ENCODE measurements at places on chromosomes 4 and X. TPM values are rescaled to one million over a fixed set of nuclear protein-coding genes. Genes with fewer than 3 reads are reported as not detected.

RIBC1 gene
- total RNA-seq = 1.6 TPM

GRCh38 chr4:53919535-53919934 is 144.9 kb downstream of the CHIC2 start:
- DNase-seq = no peak

GRCh38 chr4:8350352-8350751 is 80.8 kb downstream of the HTRA3 start:
- no peak for DNase-seq

DNA sequence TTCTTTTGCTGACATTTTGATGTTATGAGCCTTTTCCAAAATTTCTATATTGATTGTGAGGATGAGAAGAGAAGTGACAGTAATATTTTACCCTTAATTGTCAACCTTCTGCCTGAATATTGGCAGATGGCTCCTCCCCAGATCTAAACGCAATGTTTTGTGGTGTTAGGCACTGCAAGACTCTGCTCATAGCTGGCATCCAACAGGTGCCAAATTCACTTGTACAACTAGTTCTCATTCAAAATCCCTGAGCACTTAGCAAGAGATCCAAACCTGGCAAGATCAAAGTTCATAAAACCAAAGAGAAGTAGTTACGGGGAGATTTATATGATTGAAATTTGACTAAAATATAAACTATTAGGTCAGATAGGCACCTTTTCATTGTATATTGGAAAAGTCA is 901.7 kb upstream of the INTU start:
- no peak for DNase-seq

GRCh38 chrX:118496763-118497079 is 1.1 kb downstream of the DOCK11 start:
- DNase-seq = no peak

DNA sequence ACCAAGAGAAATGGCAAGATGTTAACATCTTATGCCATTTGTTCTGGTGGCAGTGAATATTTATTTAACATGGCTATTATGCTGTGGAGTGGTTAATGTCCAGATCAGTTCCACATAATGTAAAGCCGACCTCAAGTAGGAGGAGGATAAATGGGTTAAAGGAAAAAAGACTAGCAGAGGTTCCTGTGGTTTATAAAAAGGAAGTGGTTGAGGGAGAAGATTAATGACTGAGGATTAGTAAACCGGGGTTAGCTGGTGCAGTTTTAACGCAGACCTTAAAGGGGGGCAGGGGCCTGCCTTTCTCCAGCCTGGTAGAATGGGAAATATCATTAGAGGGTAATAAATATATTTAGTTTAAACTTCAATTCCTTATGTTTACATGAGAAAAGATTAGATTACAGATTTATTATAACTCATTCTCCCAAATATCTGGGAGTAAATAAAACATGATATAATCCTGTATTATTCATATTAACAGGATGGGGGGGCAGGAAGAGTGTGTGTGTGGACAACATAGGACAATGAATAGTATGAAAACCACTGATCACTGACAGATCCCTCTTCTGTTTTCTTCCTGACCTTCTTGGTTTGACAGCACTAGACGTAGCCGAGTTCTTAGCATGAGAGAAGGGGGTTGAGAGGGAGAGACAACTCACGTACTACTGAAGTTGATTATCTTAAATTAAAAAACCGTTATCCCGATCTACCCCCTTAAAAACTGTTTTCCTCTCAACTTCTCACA is 124.1 kb upstream of the LIMCH1 start:
- peak; percentile 71 for DNase-seq

DNA sequence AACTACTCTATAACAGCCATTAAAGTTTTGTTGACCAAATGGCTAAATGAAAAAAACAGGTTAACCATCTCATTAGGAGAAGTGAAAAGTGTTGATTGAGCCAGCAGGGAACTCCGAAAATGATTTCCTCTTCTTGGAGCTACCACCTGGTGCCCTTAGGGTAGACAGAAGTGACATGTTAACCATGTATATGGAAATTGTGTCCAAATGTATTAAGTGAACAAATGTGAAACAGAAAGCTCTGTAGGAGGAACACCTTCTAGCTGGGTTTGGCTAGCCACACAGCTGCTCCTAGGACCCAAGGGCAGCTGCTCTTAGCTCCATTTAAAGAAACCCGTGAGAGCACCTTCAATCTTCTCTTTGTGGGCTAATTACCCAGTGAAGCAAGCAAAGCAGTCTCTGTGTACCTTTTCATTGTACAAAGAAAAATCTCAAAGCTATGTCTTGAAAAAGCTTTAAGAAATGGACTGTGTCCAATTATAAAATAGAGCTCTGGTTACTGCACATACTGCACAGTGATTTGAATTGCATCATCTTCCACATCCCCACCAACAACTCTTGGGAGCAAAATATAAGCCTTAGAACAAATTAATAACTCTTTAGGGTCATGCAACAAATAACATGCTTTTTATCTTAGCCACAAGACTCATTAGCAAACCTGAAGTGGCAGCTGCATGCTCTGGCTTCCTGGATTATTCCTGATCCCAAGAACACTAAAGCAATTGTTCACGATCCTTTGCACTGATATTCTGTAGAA is 59.2 kb upstream of the PARM1 start:
- no peak for DNase-seq

- DNase-seq = no peak
Measured at GRCh38 chr4:3406431-3406830, 35.3 kb upstream of the HGFAC start.

DNA sequence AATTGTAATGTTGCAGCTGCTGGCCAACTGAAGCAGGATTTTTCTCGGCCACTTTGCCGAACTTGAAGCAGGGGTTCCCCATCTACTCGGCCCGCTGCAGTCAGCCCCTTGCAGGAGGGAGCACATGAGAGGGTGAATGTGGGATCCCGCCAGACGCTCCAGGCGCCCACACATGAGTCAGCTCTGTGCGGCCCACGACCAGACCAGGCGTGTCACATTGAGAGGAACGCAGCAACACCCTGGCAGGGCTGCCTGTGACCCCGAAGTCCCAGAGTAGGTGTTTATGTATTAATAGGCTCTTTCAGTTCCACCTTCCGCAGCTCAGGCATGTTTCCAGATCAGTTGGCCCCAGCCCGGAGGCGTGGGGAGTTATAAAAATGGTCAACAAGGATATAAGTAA is 344.7 kb upstream of the PABPC4L start:
- no peak for DNase-seq

DNA sequence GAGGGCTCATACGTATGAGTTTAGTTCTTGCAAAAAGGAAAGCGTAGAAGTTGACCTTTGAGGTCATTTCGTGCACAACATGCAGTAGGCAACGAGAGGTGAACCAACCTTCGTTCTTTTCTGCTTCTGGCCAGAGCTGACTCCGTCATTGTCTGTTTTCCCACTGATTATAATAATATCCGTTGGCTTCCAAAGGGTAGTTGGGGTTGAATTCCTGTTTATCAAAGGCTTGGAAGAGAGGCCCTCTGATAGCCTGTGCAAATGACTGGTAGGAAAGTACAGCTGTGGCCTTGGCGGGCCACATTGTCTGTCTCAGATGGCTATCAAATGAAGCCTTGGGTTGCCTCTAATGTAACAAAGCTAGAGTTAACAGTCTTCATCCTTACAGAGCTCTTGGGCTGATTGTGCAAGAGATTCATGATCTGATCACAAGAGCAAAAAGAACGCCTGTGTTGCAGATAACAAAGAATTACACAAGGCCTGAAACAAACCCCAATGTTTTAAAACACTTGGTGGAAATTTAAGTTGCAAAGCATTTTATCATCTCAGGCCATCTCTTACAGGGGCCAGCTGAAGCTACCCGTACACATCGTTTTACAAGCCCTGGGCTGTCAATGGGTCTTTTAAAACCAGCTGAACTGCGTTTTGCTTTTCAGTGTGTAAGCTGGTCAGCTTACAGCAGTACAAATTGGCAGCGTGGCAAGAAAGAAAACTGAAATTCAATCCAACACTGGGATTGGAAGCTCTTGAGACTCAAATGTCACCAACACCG is 46.1 kb upstream of the FAM9C start:
- no peak for DNase-seq

DNA sequence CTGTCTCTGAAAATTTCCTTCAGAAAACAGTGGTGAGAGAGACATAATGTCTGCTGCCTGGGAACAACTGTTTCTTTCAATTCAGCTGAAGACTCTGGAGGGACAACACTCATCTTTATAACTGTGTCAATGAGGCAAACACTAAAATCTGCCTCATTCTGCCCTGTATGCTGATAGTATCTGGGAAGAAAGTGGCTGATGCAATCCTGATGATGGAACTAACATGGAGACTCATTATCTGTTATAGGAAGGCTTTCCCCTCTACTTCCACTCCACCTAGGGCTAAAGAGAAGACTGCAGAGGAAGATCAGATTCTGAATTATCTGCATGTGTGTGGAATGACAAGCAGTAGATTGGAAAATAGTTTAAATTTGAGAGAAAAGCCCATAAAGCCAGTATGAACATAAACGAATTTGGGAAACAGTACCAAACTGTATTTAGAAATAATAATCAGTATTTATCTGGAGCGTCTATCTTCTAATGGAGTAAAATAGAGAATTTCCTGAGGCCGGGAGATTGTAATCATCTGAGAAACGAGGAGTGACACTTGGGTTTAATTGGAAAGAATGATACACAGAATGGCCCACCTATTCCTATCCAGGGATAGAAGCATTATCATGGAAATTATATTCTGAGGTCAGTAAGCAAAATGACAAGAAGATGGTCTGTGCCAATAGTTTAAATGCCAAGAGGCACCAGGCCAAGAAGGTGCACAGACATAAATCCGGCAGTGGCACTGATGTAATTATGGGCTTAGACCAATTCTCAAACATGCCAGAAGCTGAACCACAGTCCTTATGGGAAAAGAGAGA is 85.4 kb downstream of the SHISA3 start:
- no peak for DNase-seq
